ENCODE measurements at places on chromosomes 13 and 19. TPM values are rescaled to one million over a fixed set of nuclear protein-coding genes. Genes with fewer than 3 reads are reported as not detected.

DNA sequence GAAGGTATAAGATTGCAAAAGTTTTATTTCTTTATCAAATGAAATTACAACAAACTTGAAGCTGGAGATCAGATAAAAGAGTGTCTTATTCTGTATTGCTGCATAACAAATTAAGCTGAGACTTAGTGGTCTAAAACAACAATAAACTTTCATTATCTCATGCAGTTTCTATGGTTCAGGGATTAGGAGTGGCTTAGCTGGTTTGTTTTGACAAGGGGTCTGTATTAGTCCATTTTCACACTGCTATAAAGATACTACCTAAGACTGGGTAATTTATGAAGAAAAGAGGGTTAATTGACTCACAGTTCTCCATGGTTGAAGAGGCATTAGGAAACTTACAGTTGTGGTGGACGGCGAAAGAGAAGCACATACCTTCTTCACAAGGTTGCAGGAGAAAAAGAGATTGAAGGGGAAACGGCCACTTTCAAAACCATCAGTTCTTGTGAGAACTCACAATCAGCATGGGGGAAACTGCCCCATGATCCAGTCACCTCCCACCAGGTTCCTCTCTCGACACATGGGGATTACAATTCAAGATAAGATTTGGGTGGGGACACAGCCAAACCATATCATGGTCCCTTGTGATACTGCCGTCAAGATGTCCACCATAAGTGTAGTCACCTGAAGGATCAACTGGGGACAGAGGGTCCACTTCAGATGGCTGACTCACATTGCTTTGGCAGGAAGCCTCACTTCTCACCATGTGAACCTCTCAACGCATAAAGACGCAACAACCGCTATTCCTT lies 97.8 kb downstream of the RNF17 start:
- no peak for DNase-seq

GRCh38 chr13:21075379-21076249 lies 14.2 kb upstream of the LATS2 start:
- DNase-seq = no peak

- DNase-seq = no peak
Observed at GRCh38 chr19:41932720-41933332, 4.6 kb upstream of the ERFL start.

DNA sequence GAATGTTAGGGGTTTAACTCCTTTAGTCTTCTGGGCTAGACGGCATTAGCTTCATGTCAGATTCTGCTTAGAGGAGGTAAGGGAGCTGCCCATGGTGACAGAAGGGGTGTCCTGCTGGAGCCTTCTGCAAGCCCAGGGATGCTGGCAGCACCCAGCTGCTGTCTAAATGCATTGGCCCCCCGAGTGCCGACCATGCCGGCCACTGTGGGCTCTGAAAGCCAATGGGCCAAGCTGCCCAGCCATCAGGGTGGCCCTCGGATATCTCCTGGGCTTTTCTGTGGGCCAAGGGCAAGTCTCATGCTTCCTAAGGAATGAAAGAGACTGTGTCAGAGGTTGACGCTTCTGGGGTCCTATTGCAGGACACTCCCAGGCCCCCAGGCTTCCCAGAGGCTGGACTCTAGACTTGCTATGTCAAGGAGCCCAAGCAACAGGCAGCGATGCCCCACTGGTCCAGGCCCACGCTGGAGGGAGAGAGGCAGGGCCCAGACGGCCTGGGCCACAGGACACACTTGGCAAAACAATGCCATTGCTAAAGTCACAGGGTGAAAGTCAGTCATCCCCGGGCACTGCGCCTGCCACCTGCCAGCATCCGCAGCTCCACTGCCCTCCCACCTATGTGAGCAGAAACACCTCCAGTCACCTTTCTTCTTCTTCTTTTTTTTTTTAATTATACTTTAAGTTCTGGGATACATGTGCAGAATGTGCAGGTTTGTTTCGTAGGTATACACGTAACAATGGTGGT lies 160.2 kb upstream of the GPR12 start:
- DNase-seq = no peak

DNA sequence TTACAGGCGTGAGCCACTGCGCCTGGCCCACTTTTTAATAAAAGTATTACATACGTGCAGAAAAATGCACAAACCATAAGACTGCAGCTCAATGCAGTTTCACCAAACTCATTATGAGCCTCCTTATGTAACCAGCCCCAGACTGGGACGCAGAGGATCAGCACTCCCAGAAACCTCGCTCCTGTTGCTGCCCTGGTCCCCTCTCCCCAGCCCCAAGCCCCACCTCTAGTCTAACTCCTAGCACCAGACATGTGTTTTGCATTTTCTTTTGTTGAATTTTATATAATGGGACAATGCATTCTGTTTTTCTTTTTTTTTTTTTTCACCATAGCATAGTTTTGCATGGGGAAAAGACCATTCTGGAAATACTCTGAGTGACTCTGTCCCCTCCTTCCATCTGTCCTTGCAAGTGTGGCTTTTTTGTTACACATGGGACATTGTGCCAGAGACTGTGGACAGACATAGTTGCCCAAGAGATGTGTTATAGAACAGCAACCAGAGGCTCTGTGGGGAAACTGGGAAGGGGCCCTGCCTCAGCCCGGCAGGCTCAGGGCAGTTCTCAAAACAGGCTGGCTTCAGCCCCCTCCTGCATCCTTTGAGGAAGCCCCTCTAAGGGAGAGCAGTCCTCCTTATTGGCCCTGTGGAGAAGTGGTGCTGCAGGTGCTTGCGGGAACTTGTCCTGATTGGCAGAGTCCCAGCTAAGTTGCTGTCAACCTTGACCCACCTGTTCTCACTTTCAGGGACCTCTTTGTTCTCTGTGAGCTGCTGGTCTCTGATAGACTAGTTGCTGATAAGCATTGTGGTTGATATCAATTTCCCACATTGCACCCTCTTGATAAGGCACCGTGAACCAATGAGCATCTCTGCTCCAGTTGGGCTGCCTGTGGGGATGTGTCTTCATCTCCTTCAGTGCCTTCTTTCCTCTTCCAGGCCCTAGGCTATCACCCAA lies 13.8 kb upstream of the OLFM4 start:
- peak; percentile 52 for DNase-seq

DNA sequence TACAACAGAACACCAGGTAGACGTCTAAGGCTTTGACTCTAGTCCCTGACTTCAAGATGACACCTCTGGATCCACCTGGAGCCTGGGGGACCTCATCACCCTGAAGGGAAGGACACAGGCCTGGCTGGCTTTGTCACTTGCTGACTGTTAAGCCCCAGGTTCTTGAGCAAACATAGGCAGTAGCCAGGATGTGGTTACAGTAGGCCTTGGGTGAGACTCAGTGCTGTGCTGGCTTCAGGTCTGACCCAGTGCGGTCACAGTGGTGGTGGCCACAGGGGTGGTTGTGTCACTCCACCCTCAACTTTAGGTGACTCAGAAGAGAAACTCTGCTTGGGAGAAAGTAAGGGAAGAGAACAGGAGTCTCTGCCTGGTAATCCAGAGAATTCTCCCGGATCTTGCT lies 497.8 kb downstream of the UQCRFS1 start:
- DNase-seq = no peak

The LMO7 gene
- total RNA-seq = 74.3 TPM

DNA sequence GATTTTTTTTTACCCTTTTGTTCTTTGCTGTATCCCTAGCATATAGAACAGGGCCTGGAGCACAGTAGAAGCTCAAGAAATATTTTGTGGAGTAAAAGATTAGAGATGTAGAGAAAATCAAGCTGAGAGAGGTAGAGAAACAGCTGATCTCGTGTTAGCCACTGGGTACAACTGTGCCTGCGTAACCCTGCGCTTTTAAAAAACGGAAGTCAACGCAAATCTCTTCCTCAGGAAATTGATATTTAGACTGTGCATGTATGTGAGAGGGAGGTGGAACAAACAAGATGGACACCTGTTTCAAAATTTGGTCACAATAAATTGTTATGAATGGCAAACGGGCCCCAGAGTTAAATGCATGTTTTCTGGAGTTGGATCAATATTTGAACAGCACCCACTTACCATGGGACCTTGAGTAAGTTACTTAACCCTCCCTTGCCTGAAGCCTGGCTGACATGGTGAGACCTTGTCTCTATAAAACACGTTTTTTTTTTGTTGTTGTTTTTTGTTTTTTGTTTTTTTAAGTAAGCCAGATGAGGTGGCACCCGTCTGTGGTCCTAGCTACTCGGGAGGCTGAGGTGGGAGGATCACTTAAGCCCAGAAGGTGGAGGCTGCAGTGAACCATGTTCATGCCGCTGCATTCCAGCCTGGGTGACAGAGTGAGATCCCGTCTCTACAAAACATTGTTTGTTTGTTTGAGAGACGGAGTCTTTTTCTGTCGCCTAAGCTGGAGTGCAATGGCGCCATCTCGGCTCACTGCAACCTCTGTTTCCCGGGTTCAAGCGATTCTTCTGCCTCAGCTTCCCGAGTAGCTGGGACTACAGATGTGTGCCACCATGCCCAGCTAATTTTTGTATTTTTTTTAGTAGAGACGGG lies 3.3 kb upstream of the EPOR start:
- no peak for DNase-seq

The ZNF813 gene
- 27.2 TPM for total RNA-seq

- DNase-seq = no peak
Observed at GRCh38 chr13:30816736-30817135, 81.4 kb downstream of the ALOX5AP start.

GRCh38 chr13:40477623-40478608 lies 188.5 kb downstream of the FOXO1 start:
- no peak for DNase-seq

DNA sequence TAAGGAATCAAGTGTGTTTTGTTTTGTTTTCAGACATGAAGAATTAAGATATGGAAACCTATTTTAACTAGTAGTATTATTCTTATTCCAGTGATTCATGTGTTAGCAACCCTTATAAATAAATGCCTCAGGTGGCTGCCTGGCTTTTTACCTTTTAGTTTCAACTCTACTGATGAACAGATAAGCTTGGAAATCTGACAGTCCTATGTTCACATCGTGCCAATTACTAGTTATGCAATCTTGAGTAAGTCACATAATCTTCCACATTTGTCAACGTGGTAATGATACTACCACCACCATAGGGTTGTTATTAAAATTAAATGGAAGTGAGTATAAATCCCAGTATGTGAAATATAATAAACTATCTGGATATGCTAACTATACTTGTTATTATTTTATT lies 64.3 kb downstream of the TBC1D4 start:
- DNase-seq = no peak

The CEACAM3 gene
- not detected for total RNA-seq

- no peak for DNase-seq
Observed at GRCh38 chr13:30049692-30050091, 199.3 kb upstream of the UBL3 start.

The SPIB gene
- 27.3 TPM for total RNA-seq

- no peak for DNase-seq
Observed at GRCh38 chr19:17512574-17512939, 1.1 kb downstream of the PGLS start.

- no peak for DNase-seq
Observed at GRCh38 chr13:97512732-97513131, 78.8 kb downstream of the RAP2A start.

The CEACAM1 gene
- total RNA-seq = 101 TPM

The CYP2B6 gene
- total RNA-seq = 5.8 TPM

DNA sequence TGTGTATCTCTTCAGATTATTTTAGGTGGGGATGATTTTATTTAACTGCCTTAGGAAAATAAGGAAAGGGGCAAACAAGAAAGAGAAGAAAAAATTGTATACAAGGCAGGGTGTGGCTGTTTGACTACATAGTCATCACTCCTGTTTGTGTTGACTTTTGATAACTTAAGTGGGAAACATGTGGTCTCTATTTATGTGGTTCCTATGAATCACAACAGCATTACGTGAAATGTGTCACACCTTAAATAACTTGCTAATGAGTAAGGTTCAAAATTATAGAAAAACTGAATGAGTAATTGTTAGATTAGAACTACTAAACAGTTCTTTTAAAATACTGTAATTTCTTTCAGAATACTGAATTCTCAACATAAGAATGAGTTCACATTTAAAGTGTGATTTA lies 69.3 kb downstream of the LMO7 start:
- DNase-seq = no peak

- DNase-seq = no peak
Observed at GRCh38 chr13:106383791-106384190, 151.7 kb downstream of the EFNB2 start.

The STK24 gene
- 137 TPM for total RNA-seq

GRCh38 chr19:30686176-30686820 lies 314.1 kb downstream of the ZNF536 start:
- no peak for DNase-seq

The ZNF681 gene
- 1.5 TPM for total RNA-seq

DNA sequence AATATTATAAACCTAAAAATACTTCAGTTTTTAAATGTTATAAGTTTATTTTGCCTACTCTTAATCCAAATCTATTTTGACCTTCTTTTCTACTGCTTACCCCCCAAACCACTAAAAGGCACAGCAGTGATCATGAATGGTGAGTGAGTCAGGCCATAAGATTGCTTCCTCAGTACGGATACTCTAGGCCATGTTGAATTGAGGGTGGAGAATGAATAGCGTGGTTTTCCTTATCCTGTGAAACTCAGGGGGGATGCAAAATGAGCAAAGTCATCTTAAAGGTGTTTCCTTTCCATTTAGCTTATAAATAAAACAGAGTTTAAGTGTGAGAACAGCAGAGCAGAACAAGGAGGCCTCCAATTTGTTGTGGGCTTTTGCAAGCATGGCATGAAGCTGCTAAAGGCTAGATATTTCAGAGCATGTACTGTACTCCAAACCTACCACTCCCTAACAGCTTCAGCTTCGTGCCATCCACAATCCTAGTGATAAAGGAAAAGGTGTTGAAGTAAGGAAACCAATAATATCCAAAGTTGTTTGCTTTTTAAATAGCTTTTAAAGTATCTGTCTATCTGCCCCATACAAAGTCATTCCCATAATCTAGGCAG lies 25.0 kb downstream of the SERPINE3 start:
- no peak for DNase-seq
